ENCODE measurements at places on chromosomes 2 and 18. TPM values are rescaled to one million over a fixed set of nuclear protein-coding genes. Genes with fewer than 3 reads are reported as not detected.

DNA sequence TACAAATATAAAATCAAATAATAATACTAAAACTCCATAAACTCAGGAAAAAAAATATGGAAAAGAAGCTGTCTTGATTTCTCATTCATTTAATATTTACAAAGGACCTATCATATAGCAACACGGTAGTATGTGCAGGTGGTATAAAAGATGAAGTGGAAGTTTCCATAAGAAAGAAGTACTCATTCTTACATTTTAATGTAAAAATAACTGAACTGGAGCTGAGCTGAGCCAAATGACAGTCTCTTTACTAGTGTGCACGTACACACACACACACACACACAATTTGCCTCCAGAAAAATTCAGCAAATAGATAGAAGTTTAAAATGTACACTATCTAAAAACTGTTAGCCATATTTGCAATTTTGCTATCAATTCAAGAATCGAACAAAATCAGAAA lies 54.1 kb downstream of the ASXL2 start:
- peaks cover 42% of the 10 kb centered on the region for H3K4me1 ChIP-seq
- no peaks in the 10 kb centered on the region for H3K36me3 ChIP-seq
- H3K4me3 ChIP-seq: peak overlapping the region; percentile 20
- H3K27me3 ChIP-seq: no peaks in the 10 kb centered on the region

- no peak overlapping the region for H3K4me3 ChIP-seq
- no peak for DNase-seq
- no peaks in the 10 kb centered on the region for H3K36me3 ChIP-seq
- no peaks in the 10 kb centered on the region for H3K4me1 ChIP-seq
- no peak overlapping the region for H3K27ac ChIP-seq
Measured at GRCh38 chr2:37873229-37873628, 51.9 kb upstream of the RMDN2 start.

FEV gene
- total RNA-seq: not detected

DNA sequence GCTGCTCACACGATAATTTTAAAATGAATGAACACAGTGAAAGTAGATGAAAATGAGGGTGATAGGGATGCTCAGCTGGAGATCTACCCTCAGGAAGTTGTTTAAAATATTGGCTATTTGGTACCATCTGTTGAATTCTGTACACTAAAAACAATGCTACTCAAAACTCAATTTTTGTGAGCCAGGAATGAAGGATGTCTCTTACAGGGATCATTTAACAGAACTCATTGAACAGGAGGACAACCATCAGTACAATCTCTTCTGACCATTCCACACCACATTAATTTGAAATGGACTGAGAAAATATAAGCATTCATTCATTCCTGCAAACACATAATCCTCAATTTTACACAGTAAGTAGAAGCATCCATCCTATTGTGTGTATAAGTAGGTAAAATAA lies 1355.1 kb upstream of the CRIM1 start:
- no peak overlapping the region for H3K4me3 ChIP-seq
- H3K4me1 ChIP-seq: no peaks in the 10 kb centered on the region
- H3K36me3 ChIP-seq: no peaks in the 10 kb centered on the region
- no peak for DNase-seq

- H3K27me3 ChIP-seq: no peaks in the 10 kb centered on the region
- H3K4me3 ChIP-seq: no peak overlapping the region
- H3K4me1 ChIP-seq: no peaks in the 10 kb centered on the region
- no peaks in the 10 kb centered on the region for H3K36me3 ChIP-seq
- H3K27ac ChIP-seq: no peak overlapping the region
Measured at GRCh38 chr2:116761864-116762263, 1052.6 kb upstream of the DDX18 start.

GRCh38 chr2:122663620-122664019 lies 908.2 kb downstream of the TSN start:
- H3K36me3 ChIP-seq: no peaks in the 10 kb centered on the region
- H3K27me3 ChIP-seq: no peaks in the 10 kb centered on the region
- H3K4me3 ChIP-seq: no peak overlapping the region

- no peaks in the 10 kb centered on the region for H3K27me3 ChIP-seq
- no peaks in the 10 kb centered on the region for H3K4me1 ChIP-seq
- no peaks in the 10 kb centered on the region for H3K36me3 ChIP-seq
- H3K27ac ChIP-seq: no peak overlapping the region
- no peak for DNase-seq
- H3K4me3 ChIP-seq: no peak overlapping the region
Measured at GRCh38 chr2:28185891-28186290, 206.8 kb upstream of the FOSL2 start.

- H3K4me3 ChIP-seq: no peak overlapping the region
- no peaks in the 10 kb centered on the region for H3K4me1 ChIP-seq
- H3K36me3 ChIP-seq: no peaks in the 10 kb centered on the region
- no peak overlapping the region for H3K27ac ChIP-seq
- no peak for DNase-seq
Measured at GRCh38 chr2:9244985-9245544, 38.5 kb downstream of the ASAP2 start.

CCT7 gene
- 482 TPM for total RNA-seq

- no peak overlapping the region for H3K27ac ChIP-seq
- no peaks in the 10 kb centered on the region for H3K36me3 ChIP-seq
- no peaks in the 10 kb centered on the region for H3K27me3 ChIP-seq
- H3K4me1 ChIP-seq: no peaks in the 10 kb centered on the region
- no peak overlapping the region for H3K4me3 ChIP-seq
- DNase-seq: no peak
Measured at GRCh38 chr18:36298126-36298741, 721 bp downstream of the FHOD3 start.

NCK2 gene
- 4.1 TPM for total RNA-seq

- H3K4me1 ChIP-seq: peaks cover 45% of the 10 kb centered on the region
- H3K27me3 ChIP-seq: no peaks in the 10 kb centered on the region
- H3K4me3 ChIP-seq: peak overlapping the region; percentile 78
- DNase-seq: peak; percentile 79
- peaks cover 25% of the 10 kb centered on the region for H3K36me3 ChIP-seq
- H3K27ac ChIP-seq: peak overlapping the region; percentile 14
Measured at GRCh38 chr2:135985826-135986393, 484 bp upstream of the DARS1 start.

DNA sequence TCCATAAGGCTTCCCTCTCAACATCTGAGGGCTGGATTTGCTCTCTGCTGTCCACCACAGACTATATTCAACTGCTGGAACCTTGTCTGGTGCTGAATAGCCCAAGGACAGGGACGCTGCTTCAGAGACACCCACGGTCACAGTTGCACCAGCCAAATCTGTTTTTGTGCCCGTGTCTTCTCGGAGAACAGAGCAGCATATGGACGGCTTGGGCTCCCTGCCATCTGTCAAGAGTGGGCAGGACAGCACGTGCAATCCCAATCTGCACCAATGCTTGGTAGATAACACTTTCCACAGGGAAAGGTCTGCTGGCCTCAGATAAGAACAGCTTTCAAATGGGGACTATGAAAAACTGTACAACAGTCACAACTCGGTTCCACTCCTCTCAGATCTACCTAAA lies 466.1 kb downstream of the TGIF1 start:
- peak overlapping the region; percentile 28 for H3K4me3 ChIP-seq
- H3K4me1 ChIP-seq: peaks cover 63% of the 10 kb centered on the region
- H3K27me3 ChIP-seq: no peaks in the 10 kb centered on the region

RAB6D gene
- not detected for total RNA-seq

DNA sequence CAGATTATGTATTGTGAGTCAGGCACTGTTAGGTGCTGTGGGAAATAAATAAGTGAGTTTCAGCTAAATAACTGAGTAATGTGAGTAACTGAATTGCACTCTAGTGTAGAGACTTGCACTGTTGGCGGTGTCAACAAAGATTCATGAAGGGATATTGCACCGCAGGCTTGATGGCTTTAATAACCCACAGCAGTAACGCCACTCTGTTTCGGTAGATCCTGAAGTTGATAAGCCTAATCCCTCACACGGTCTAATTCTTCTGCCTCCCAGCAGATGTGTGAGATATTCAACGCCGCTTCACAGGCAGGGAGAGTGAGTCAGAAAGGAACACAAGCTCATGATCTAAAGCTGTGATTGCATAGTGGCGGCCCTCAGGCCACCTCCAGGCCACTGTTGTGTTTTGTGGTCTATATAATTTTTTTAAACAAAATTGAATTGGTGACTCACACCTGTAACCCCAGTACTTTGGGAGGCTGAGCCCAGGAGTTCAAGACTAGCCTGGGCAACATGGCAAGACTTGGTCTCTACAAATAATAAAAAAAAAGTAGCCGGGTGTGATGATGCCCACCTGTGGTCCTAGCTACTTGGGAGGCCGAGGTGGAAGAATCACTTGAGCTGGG lies 94.3 kb downstream of the LIPG start:
- DNase-seq: no peak
- no peak overlapping the region for H3K27ac ChIP-seq
- no peak overlapping the region for H3K4me3 ChIP-seq
- no peaks in the 10 kb centered on the region for H3K4me1 ChIP-seq

SERPINE2 gene
- total RNA-seq: 14.5 TPM

DNA sequence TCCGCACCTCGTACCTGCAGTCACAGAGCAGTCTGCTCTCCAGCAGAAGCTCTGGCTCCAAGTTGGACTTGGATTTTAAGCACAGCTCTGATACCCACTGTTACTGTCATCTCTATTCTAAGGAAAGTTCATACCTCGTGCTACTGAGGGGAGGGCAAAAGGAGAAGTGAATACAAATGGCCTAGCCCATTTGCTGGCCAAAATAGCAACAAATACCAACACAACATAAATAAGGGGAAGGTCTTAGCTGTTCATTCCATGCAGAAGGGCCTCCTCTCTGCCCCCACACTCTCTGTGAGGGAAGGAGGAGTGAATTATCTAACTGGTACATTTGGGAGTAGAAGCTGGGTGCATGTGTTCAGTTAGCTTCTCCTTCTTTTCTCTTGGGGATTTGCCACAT lies 739.4 kb upstream of the RAB6C start:
- no peaks in the 10 kb centered on the region for H3K4me1 ChIP-seq
- H3K36me3 ChIP-seq: no peaks in the 10 kb centered on the region
- no peak overlapping the region for H3K4me3 ChIP-seq
- no peaks in the 10 kb centered on the region for H3K27me3 ChIP-seq
- H3K27ac ChIP-seq: no peak overlapping the region

GRCh38 chr2:209600341-209601171 lies 171.1 kb upstream of the UNC80 start:
- no peaks in the 10 kb centered on the region for H3K27me3 ChIP-seq
- no peak for DNase-seq
- H3K4me1 ChIP-seq: no peaks in the 10 kb centered on the region
- no peaks in the 10 kb centered on the region for H3K36me3 ChIP-seq
- H3K27ac ChIP-seq: no peak overlapping the region

DNA sequence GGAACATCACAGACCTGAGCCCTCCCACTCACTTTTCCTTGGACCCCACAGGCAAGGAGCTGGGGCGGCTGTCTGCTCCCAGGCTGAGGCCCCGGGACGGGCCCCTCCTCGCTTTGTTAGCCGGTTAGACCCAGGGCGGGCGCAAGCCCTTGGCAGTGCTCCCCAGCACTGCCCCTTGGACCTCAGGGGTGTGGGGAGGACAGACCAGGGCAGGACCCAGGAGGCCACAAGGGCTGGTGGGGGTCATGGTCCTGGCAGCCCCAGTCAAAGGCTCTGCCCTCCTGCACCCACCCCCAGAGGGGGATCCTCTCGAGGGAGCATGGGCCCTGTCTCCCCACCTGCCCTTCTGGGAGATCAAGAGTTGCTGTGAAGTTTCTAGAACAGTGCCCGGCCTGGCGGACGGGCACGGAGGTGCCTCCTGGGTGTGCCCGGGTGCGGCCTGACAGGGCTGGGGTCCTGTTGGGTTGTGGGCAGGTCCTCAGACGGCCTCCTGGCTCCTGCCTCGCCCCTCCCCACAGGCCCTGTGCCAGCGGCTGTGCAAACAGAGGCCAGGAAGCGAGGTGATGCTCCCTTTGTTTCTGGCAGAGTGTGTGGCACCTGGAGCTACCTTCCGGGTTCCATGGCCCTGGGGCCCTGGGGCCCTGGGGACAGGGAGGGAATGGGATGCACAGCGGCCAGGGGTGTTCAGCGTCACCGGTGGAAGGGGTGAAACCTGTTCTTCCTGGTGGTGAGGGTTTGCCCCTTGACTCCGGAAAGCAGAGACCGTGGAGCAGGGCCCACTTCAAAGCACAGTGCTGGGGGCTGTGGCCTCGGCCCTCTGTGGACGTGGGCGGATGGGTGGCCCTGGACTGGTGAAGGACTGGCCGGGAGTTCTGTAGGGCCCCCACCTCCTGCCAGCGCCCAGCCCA lies 2.9 kb upstream of the GAL3ST2 start:
- peaks cover 21% of the 10 kb centered on the region for H3K4me1 ChIP-seq
- H3K27me3 ChIP-seq: no peaks in the 10 kb centered on the region
- no peak overlapping the region for H3K27ac ChIP-seq

GRCh38 chr18:76529433-76529811 lies 34.4 kb upstream of the ZNF516 start:
- no peak overlapping the region for H3K27ac ChIP-seq
- peak overlapping the region; percentile 68 for H3K4me3 ChIP-seq
- H3K36me3 ChIP-seq: no peaks in the 10 kb centered on the region
- peaks cover 44% of the 10 kb centered on the region for H3K4me1 ChIP-seq
- DNase-seq: no peak
- H3K27me3 ChIP-seq: no peaks in the 10 kb centered on the region

STK11IP gene
- 24.0 TPM for total RNA-seq

RGPD5 gene
- total RNA-seq: 11.4 TPM

DNA sequence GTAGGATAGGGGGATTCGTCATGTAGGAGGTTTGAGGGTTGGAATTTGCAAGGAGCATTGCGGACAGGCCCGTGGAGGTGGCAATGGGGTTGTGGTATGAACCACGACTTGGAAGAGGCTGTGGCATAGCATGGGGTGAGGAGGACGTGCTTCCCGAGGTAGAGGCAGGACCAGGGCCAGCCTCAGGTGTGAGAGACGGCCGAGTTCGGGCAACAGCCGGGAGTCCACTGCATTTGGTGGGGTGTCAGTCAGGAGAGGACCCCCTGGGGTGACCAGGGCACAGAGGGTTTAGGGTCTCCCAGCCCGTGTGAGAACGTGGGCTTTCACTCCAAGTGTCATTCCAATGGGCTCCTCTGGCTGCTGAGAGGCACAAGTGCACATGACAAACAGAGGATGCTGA lies 339.0 kb downstream of the EIPR1 start:
- H3K27me3 ChIP-seq: no peaks in the 10 kb centered on the region
- no peaks in the 10 kb centered on the region for H3K4me1 ChIP-seq
- no peak for DNase-seq

ITPRIPL1 gene
- total RNA-seq: 21.2 TPM

MAB21L4 gene
- total RNA-seq: not detected

Measured in Karpas-422 (cell line).